Endodermal cell (in vitro differentiated cells): ENCODE measurements at places on chromosomes 16 and 17.

DNA sequence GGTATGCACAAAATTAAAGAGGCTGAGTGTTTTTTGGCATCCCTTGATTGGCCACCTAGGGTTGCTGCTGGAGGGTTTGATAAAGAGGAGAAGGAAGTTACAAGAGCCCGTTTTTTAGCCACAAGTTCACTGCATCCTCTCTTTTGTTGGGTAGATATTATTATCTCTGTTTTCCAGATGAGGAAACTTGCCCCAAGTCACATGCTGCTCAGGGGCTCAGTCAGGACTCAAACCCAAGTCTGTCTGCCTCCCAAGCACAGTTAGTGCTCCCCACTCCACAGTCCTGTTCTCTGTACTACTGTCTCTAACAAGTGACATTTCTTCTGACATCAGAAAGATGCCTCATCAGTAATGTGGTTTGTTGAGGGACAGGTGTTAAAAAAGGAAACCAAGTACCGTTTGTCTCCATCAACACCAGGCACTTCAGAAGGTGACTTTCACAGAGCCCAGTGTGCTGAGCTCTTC is 1.4 kb downstream of the NT5M start:
- DNase-seq: no peak

GRCh38 chr17:27985306-27985705 is 57.2 kb upstream of the NLK start:
- DNase-seq: no peak

- no peak for DNase-seq
Observed at GRCh38 chr16:87322833-87323726, 5.9 kb upstream of the C16orf95 start.

GRCh38 chr16:8928467-8928957 is 35.2 kb downstream of the USP7 start:
- DNase-seq: no peak

DNA sequence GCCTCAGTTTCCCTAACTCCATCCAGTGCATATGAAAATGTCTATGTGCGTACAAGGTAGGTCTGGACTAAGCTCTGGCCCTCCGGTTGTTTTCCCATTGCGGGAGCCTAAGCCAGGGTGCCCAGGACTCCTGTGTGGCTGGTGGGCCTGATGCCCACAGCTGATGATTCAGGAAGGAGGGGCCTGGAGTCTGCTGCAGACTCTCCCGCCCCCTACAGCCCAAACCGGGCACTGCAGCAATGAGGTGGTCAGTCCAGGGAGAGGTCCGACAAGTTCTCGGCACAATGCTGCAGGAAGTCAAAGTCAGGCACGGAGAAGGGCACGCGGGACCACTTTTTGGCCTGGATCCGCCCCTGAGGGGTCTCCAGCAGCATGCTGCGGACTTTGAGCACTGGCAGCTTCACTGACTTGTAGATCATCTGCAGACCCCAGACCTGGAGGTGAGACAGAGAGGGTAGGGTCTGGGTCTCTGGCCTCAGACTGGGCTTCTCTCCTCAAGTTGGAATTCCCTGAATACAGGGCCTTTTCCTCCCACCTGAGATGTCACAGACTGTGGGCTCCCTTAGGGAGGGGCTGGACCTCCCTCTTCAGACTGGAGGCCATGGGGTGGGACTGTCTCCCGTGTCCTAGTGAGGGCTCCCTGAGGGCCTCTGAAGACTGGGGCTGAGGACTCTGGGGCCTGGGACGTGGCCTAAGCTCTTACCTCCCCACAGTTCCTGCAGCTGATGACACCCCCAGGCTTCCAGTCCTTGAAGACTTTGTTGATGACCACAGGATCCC is 3.4 kb upstream of the ZNF385C start:
- DNase-seq: peak; percentile 99

DNA sequence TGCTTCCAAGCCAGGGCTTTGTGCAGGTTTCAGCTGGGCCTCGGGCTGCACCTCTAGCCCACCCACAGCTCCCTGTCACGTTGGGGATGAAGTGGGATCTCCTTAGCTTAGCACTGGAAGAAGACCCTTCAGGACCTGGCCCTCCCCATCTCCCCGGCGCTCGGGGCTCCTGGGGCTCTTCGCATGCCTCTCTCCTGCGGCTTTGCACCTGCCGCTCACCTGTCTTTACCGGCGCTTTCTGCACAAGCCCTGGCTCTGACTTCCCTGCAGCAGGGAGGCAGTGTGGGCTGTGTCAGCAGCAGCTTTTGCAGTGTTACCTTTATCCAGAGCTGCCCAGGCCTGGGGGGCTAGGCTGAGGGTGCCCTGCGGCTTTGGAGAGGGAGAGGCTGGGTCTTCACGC is 52.3 kb downstream of the NT5M start:
- no peak for DNase-seq

DNA sequence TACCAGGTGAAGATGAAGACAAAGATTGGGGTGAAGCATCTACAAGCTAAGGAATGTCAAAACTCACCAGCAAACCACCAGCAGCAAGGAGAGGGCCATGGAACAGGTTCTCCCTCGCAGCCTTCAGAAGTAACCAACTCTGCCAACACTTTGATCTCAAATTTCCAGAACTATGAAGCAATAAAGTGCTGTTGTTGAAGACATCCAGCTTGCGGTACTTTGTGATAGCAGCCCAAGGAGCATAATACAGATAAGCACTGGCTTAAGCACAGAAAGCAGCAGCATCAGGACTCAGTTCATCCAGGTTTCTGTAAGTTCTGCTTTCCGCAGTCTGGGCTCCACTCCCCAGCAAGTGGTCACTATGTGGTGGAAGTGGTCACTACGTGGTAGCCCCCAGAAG is 16.0 kb upstream of the CDRT4 start:
- DNase-seq: no peak

- DNase-seq: peak; percentile 87
Observed at GRCh38 chr16:90019543-90020259, 445 bp upstream of the DBNDD1 start.

DNA sequence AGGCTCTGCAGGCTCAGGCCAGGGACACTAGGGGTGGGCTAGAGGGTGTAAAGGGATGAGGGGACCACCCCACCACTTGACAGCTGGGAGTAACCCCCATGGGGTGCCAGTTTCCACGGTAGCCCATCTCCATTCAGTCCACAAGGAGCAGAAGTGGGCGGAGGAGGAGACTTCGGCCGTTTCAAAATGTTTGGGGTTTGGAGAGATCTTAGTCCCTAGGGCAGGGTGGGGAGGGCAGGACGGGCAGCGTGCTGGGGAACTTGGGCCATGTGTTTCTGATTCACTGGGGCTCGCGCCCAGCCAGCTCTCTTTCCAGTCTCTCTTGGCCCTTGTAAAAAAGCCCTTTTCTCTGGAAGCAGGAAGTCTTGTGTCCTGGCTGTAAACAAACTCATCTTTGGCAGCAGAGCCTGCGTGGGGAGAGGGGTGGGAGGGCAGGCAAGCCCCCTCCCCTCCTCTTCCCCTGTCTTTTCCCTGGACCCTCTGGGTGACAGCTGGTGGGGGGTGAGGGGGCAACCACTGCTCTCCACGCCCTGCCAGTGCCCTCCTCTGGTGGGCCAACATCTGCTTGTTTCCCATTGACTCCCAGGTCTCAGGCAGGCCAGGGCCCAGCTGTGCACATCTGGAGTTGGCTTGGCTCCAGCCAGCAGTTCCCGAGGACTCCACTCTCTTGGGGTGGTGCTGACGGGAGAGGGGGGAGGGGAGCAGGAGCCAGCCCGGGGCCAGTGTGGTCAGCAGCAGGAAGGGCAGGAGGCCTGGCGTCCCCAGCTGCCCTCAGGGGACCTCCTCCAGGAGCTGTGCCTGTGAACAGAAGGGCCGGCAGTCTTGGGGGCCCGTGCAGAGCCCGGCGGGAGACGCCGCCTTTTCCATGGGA is 8.1 kb downstream of the CYGB start:
- peak; percentile 79 for DNase-seq

DNA sequence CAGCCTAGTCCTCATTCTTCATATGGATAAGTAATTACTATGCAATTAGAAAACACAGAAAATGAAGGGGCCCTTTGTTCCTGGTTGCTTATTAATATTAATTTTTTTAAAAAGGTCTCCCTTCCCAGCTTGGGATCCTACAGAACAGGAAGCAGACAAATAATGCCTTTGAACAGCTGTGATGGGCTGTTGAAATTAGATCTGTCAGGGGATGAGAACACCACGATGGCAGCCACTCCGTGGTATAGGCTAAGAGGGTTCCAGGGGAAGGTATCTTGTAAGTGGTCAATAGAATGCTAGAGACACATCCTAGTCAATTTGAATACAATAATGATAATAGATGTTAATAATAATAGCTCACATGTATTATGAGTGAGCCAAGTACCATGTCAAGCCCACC is 83.1 kb downstream of the CCDC182 start:
- no peak for DNase-seq

DNA sequence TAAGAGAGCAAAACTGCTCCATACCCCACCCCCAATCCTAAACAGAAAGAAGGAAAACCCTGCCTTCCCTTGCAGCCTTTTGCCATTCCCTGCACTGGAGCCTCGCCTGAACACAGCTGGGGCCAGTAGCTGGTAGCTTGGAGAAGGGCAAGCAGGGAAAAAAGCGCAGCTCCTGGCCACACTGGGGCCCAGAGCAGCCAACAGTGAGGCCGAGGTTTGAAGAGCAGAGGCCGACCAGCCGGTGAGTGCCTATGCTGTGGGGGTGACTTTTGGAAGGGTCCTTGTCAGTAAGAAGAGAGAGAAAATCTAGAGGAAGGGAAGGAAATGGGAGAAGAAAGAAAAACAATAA is 3.2 kb upstream of the HOXB9 start:
- DNase-seq: peak; percentile 48

GRCh38 chr16:19963301-19963700 is 78.7 kb upstream of the GPRC5B start:
- DNase-seq: peak; percentile 27

DNA sequence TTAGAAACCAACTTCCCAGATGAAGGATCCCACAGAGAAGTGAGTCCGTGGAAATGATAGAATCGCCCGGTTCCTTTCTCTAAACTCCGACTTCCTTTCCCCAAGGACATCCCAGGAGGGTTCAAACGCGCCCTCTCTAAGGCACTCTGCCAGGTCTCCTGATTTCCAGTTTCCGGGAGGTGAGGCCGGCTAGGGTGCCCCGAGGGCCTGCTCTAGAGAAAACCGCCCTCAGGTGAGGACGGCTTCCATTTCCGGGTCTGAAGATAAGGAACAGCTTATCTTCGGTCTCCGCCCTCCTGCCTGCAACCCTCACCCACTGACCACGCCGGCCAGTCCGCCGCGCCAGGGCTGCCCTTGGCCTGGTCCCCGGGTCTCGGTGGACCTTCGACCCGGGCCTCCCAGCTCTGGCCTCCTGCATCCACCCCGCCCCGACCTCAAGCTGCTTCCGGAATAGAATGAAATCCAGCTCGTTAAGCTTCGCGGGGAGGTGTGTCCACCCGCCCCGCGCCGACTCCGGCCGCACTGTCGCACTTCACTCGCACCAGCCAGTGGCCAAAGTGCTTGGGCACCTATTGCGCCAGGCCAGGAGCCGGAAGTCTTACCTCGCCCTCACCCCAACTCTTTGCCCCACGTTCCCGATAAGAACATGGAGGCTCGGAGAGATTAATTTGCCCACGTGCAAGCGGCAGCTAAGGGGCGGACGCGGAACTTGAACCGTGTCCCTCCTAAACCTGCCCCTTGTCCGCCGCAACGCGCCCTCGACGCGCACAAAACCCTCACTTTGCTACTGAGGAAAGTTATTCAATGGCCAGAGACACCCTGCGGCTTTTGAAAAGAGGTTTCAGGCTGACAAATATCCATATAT is 836 bp upstream of the MMP15 start:
- DNase-seq: peak; percentile 85

GRCh38 chr17:49339354-49339753 is 22.7 kb downstream of the ZNF652 start:
- no peak for DNase-seq

GRCh38 chr17:44331249-44331760 is 6.7 kb upstream of the SLC25A39 start:
- peak; percentile 93 for DNase-seq

DNA sequence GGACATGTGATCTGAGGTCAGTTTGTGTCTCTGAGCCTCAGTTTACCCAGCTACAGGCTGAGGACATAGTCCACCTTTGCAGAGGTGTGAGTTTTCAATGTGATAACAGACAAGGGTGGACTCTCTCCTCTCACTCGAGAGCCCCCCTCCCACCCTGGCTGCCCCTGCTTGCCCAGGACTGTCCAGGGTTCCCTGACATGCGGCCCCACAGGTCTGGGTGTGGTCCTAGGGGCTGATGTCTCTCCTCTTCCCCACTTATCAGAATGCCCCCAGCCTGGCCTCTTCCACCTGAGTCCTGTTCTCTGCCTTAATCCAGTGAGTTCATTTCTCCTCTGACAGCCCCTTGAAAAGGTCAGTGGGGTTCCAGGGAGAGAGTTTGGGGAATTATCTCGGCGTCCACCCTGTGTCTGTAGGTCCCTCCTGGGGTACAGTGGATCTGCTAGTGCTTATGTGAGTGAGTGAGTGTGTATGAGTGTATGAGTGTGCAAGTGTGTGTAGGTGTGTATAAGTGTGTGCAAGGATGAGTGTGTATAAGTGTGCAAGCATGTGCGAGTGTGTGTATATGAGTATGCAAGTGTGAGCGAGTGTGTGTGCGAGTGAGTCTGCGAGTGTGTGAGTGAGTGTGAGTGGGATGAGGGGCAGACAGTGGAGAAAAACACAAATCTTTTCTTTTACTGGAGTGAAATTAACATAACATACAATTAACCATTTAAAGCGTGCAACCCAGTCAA is 175.0 kb downstream of the IRF8 start:
- DNase-seq: peak; percentile 39

DNA sequence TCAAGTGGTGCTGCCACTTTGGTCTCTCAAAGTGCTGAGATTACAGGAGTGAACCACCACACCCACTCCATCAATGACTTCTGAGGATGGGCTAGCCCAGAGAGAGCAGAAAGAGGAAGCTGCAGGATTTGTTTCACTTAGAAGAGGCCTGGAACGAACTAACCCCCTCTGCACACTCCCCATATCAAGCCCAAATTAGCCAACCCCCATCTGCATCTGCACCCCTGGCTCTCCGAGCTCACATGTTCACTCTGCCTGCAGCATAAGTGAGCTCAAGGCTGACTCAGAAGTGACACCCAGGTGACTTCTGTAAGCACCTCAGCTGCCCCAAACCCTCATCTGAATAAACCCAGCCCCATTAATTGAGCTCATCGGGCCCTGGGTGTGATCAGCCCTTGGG is 4.8 kb downstream of the SCNN1G start:
- DNase-seq: no peak

- peak; percentile 82 for DNase-seq
Observed at GRCh38 chr17:62705156-62705777, 77.8 kb downstream of the MRC2 start.

GRCh38 chr17:74196541-74197317 is 6.7 kb upstream of the RPL38 start:
- DNase-seq: no peak

GRCh38 chr16:84758627-84759026 is 58.8 kb downstream of the USP10 start:
- no peak for DNase-seq

- no peak for DNase-seq
Observed at GRCh38 chr17:79595921-79596320, 14.9 kb downstream of the RBFOX3 start.

DNA sequence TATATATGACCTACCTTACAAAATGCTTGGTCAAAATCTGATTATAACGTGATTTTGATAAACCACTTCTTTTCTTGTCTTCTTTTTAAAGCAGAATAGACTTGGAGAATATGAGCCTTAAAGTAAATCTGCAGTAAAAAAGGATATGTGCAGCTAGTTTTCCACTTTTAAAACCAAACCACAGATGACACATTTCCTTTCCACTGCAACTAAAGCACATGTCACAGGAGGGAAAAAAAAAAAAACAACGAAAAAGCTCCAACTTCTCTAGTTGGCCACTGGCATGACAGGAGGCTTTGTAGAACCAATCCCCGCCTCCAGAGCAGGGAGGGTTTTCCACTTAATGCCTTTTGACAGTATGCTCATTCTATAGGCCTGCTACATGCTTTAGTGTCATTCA is at the start of gene EVI2A:
EVI2A (minus strand) TSS at position 142 of the 400 bp plus-strand sequence. CDS start 2,609 bp downstream, outside the sequence.
- DNase-seq: no peak
